ENCODE measurements at places on chromosomes 5 and 9.

DNA sequence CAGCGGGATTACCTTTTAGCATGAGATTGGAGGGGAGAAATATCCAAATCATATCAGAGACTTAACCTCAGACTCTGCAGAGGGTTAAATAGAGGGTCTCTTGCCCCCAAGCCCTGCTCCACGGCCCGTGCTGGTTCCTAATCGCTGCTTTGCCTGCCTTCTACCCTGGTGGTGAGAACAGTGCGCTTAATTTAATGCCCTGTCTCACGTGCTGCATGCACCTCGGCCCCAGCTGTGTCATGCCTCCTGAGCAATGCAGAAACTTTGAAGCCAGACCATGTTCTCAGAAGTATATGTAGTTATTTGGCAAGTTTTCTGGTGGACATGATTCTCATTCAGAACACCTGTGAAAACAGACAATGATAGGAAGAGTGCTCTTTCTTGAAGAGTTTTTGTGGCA, 1.4 kb downstream of the OTULIN start:
- peak; percentile 19 for DNase-seq

GRCh38 chr9:131622523-131622922, 77.2 kb downstream of the PRRT1B start:
- DNase-seq = no peak

GRCh38 chr5:104298518-104298917, 735.9 kb upstream of the NUDT12 start:
- no peak for DNase-seq

DNA sequence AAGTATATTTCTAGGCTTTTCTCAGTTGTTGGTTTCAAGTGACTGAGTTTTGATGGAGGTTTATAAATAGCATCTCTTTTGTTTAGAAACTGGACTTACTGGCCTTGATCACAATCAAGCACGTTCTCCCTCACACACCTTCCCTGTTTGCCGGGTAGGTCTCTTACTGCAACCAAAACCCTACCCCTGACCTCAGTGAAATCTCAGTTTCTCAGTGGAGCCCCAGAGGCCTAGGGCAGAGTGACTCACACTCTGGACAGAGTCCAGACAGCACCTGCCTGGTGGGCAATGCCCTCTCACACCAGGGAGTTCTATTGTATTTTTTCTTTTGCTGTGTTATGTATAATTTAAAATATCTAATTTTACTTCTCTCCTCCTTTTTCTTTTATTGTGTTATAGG, 48.4 kb upstream of the EPB41L4B start:
- DNase-seq = no peak

DNA sequence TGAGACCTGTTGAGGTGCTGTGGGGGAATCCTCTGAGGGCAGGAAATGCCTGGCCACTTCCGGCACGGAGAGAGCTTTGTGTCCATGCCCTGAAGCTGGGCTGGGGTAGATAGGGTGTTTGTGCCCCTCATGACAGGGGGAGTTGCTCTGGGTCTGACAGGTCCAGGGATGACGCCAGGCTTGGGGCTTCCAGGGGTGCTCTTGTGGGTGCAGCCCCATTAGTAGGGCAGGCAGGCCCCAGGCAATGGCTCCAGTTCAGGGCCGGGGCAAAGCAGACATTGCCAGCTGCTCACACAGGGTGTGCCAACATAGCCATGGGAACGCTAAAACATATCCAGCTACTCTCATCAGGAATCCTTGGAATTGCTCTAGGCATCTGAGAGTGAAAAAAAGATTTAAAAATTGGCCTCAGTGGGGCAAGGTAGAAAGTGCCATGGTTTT, 21.1 kb downstream of the PITX1 start:
- no peak for DNase-seq

DNA sequence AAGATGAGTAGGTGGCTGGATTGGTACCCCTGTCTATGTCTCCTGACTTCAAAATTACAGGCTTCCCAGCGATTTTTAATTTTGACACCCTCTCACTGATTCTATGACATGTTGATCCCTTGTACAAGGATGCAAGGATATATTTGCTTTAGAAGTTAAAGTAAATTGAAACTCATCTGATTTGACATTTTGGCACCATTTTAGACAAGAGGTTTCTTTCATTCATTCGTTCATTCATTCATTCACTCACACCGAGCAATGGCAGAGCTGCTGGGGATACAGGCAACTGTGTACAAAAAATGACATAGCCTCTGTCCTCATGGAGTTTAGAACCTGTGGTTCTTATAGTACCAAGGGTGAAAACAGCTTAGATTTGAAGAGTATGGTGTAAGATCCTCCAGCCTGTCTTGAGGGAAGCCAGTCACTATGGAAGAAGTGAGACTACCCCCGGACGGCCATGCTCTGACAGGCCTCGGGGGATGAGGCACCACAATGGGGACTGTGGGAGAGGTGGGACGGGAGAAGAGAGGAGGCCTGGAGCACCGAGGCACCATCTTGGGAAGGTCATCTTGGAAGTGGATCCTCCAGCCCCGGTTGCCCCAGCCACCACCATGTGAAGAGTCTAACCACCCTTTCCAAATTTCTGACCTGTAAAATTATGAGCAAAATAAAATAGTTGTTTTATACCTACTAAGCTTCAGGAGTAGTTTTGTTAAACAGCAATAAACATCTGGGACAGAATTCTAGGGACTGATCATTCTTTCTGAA, 16.2 kb downstream of the STC2 start:
- DNase-seq = no peak

- DNase-seq = no peak
These were observed 8.9 kb upstream of the PTAR1 start for GRCh38 chr9:69768716-69769115.
